Stimulated activated CD8-positive, alpha-beta memory T cell treated with anti-CD3 and anti-CD28 coated beads, Interleukin-4, amount 100 ng/mL, for 1 hour (primary cell): ENCODE measurements at places on chromosomes 12 and 14.

GRCh38 chr12:21583587-21583986 lies 21.1 kb downstream of the GYS2 start:
- no peak for DNase-seq

DNA sequence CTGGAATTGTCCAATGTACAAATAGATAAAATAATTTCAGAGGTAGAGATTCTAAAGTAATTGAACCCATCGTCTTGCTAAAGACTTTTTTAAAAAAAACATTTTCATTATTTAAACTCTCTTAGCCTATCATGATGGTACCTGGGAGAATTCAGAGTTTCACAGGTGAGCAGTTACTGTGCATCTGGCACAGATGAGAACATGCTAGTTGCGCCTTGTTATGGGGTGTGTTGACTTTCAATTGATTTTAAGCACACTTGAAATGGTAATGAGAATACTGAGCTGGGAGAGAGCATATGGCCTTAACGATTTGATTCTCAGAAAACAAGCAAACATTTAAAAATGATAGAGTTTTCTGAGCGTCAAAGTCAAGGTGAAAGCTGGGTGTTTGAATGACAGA lies 66.6 kb downstream of the FLRT2 start:
- no peak for DNase-seq

DNA sequence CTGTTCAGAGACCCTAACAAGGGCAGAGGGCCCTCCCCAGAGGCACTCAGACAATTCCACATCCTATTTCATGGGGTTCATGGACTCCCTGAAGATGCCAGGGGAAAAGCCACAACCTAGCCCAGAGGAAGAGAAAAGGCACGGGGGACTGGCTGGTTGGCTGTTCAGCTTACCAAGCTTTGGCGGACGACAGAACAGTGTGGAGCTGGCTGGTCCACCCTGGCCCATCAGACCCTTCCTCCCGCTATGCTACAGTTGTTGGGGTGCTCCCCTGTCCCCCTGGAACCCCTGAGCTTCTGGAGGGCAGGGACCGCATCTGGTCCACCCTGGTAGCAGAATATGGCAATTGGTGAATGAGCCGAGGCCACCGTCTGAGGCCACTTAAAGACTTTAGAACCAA lies 6.3 kb downstream of the TESC start:
- no peak for DNase-seq

DNA sequence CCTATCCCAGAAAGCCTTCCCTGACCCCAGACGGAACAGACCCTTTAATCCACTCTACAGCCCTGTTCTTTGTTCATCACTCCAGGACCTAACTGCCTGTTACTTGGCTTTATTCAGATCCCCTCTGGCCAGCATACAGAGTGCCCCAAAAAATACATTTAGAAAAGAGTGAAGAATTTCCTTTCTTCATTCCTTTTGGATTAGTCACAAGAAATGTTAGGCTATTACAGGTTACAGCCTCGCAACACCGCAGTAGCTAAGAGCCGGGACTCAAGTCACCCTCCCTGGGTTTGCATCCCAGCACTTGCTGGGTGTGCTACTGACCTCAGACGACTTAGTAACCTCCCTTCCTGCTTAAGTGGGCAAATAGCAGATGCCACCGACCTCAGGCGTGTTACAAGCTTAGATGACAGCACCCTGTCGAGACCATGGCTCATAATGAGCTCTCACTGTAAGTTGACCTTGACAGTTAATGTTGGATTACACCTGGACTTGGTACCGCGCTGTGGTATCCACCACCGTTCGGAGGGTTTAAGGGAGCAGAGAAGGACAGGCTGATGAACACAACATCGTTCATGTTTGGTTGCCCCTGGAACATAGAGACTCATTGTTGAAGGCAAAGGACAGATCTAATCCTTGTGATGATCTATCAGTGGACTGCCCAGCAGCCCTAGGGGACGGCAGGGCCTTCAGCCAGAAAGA lies 12.9 kb downstream of the GLRX5 start:
- DNase-seq, result no peak

GRCh38 chr14:64504310-64504896 lies at the start of gene ZBTB1:
TSS of gene ZBTB1 (plus strand) at chr14:64504770. CDS start at chr14:64521505, 16,735 bp downstream.
- DNase-seq, result peak; percentile 52

DNA sequence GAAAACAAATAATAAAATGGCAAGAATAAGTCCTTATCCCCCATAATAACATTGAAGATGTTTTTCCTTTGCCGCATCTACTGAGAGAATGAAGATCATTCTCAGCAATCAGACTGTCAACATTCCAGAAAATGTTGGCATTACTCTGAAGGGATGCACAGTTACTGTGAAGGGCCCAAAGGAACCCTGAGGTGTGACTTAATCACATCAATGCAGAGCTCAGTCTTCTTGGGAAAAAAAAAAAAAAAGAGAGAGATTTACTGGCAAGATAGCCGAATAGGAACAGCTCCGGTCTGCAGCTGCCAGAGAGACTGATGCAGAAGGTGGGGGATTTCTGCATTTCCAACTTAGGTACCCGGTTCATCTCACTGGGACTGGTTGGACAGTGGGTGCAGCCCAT lies 41.3 kb upstream of the OR6J1 start:
- no peak for DNase-seq

GRCh38 chr14:93903342-93904184 lies 23.6 kb upstream of the FAM181A start:
- no peak for DNase-seq

DNA sequence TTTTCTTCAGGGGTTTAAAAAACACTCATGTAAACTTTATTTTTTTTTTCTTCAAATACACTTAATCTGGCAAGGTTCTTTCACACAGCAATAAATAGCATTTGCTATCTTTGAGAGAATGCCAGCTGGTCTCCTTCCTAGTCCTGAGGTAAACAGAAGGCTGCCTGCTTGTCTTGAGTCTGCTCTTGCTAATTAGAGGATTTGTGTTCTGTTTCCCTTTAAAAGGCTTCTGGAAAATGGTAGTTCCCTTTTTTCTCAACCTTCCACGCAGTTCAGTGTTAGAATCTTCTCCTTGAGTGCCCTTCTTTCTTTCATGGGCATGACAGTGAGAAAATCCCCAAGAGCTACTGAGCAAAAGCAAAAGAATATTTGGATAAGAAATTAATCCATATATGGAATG lies 92.3 kb upstream of the DCN start:
- no peak for DNase-seq

DNA sequence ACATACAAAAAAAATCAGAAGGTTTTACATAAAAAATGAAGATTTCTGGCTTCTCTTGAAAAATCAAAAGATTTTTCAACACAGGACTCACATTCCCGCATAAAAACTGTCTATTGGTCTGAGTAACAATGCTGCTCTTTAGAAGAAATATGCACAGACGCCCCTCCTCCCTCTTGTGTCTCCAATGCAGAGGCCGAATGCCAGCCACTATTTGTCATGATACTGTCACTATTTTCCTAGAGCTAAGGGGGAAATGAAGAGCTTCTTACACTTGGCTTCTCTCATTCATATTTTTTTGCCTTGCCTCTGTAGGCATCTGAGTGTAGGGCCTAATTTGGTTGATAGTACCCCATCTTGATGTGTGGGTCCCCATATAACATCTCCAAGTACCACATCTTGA lies 98.0 kb downstream of the BBS10 start:
- no peak for DNase-seq

DNA sequence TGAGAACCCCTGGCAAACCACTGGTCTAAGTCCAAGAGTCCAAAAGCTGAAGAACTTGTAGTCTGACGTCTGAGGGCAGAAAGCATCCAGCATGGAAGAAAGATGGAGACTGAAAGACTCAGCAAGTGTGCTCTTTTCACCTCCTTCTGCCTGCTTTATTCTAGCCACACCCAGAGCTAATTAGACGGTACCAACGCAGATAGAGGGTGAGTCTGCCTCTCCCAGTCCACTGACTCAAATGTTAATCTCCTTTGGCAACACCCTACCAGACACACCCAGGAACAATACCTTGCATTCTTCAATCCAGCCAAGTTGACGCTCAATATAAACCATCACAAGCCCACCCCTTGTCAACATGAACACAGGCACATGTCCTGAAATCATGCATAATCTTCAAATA lies 155.1 kb downstream of the CCDC59 start:
- no peak for DNase-seq

DNA sequence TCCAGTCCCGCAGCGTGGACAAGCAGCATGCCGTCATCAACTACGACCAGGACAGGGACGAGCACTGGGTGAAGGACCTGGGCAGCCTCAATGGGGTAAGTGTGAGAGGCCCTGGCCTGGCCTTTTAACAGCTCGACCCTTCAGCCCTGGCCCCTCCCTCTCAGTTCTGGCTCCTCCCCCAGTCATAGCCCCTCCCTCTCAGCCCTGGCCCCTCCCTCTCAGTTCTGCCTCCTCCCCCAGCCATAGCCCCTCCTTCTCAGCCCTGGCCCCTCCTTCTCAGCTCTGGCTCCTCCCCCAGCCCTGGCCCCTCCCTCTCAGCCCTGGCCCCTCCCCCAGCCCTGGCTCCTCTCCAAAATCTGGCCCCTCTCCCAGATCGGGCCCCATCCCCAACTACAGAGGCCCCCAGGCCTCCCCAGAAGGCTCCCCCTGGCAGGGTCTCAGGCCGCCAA lies 11.2 kb downstream of the CEP170B start:
- no peak for DNase-seq

- DNase-seq, result no peak
Observed at GRCh38 chr12:124680863-124681778, 113.7 kb upstream of the NCOR2 start.

- no peak for DNase-seq
Observed at GRCh38 chr14:37187294-37187693, 10.4 kb upstream of the MIPOL1 start.

DNA sequence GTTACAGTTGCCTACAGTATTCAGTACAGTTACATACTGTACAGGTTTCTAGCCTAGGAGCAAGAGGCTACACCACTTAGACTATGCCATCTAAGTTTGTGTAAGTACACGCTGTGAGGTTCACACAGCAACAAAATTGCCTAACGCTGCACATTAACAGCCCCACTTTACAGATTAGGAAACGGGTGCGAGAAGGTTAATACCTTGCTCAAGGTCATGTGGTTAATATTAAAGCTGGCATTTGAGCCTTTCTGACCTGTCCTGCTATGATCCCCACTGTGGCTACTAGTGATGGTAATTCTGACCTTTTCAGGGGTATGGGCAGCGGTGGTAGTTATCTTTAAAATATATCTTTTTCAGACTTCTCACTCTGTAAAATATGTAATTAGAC lies 20.9 kb downstream of the ACVR1B start:
- DNase-seq, result no peak

DNA sequence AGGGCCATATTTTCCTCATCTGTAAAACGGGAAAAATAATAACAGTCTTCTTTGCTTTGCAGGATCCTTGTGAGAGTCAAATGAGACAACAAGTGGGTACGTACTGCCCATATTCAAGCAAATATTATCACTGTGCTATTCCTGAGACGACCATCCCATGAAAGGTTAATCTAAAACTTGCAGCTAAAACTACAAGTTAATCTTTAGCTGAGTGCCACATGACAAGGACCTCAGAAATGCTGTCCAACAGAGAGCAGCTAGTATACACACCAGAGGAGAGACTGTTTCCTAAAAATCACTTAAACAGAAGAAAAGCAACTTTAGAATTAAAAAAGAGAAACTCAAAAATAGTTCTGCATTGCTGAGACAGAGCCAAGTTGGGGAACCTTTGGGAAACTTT lies 162.7 kb upstream of the TMTC2 start:
- DNase-seq, result no peak

GRCh38 chr14:57871459-57872080 lies 5.7 kb upstream of the SLC35F4 start:
- no peak for DNase-seq

- DNase-seq, result no peak
Observed at GRCh38 chr12:58097741-58098140, 156.4 kb downstream of the ATP23 start.

- no peak for DNase-seq
Observed at GRCh38 chr12:807041-807735, 54.8 kb downstream of the WNK1 start.

DNA sequence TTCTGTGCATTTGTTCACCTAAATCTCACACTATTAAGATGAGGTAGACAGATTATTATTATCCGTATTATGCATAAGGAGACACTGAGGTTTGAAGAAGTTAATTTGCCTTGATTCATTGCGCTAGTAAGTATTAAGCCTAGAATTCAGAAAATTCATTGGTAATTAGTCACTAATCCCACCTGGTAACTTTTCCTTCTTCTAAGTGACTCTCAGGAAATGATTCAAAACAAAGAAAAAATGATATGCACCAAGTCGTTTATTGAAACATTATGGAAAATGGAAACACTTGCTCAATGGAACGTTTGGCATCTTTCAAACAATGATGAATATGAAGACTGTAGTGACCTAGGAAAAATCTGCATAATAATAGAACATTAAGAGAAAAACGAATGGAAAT lies 15.2 kb downstream of the RFX4 start:
- DNase-seq, result no peak

- no peak for DNase-seq
Observed at GRCh38 chr12:94832780-94833681, 170.5 kb downstream of the NDUFA12 start.

GRCh38 chr14:90299408-90299807 lies 32.3 kb downstream of the NRDE2 start:
- no peak for DNase-seq

GRCh38 chr12:127145929-127146789 lies 1120.8 kb upstream of the TMEM132C start:
- DNase-seq, result peak; percentile 51

DNA sequence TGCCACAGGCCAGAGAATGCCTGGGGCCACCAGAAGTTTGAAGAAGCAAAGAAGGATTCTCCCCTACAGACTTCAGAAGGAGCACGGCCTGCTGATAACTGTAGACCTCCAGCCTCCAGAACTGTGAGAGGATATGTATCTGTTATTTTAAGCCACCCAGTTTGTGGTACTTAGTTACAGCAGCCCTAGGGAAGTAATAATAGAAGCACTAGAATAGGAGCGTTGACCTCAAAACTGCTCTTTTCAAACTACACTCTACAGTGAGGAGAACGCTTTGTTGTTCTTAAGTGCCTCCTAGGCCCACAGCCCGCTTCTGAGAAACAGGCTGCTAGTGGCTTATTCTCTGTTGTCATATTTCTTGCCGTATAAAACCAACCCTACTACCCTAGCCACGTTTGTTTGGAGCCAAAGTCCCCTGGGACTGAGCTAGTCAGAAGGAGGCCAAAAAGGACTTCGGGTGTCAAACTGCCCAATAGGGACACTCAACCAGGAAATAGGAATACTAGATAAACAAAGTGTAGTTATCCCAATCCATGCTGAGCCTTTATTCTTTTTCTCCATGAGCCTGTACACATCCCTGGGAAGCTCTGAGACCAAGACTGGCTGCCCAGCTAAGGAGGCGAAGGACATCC lies 38.5 kb upstream of the FRS2 start:
- DNase-seq, result no peak

GRCh38 chr14:73887694-73888459 lies 1.2 kb downstream of the ZNF410 start:
- DNase-seq, result no peak

DNA sequence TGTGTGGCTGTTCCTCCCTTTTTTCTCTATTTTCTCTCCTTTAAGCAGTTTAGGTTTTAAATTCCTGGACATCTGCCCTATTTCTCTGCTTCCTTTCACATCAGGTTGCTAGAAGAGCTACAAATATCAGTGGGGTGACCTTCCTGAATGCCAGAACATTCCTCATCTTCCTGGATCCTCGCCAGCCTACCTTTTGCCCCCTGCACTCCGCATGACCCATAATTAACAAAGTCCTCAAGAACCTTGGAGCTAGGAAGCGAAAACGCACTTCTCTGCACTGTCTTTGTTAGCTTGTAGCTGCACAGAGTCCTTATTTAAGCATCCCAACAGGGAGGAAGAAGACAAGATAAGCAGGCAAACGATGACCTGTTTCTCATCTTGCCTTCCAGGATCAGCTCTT lies 30.5 kb downstream of the VDR start:
- no peak for DNase-seq
